CD8-positive, alpha-beta T cell (primary cell): ENCODE measurements at places on chromosomes 4 and X.

GRCh38 chr4:122003335-122003734 lies 51.5 kb upstream of the TRPC3 start:
- DNase-seq = peak; percentile 80

- no peak for DNase-seq
These were observed 1.7 kb downstream of the FRAS1 start for GRCh38 chr4:78058591-78059523.

- DNase-seq = no peak
These were observed 383.7 kb upstream of the FAM241A start for GRCh38 chr4:111761531-111761930.

GRCh38 chr4:1872870-1873269 lies 1.7 kb downstream of the NSD2 start:
- DNase-seq = no peak

DNA sequence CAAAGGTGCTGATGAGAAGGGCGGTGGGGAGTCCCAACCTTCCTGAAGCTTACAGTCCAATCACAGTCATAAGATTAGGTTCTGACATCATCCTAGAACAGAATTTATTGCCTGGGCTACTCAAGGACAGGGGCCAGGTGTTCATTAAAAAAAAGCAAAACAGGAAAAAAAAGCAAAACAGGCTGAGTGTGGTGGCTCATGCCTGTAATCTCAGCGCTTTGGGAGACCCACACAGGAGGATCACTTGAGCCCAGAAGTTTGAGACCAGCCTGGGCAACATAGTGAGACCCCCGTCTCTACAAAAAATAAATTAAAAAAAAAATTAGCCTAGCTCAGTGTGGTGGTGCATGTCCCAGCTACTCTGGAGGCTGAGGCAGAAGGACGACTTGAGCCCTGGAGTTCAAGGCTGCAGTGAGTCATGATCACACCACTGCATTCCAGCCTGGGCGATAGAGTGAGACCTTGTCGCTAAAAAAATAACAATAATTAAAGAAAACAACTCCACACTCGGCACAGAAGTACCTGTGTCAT lies 3.0 kb downstream of the RAB9A start:
- no peak for DNase-seq

DNA sequence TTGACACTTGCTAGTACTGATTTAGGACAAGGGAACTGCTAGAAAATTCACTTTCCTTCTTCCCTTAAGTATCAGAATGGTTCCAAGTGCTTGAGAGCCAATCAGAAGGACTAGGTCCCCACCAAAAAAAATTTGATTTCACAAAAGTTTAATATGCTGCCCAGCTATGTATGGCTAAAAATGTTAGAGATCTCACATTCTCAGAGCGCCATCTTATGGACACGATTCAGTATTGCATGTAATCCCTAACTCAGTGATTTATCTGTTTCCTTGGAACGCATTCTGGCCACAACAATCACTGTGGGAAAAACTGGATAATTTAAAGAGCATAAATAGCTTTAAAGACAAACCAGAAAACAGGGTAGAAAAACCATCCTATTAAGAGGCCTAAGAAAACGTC lies 255.1 kb upstream of the GPC4 start:
- no peak for DNase-seq

GRCh38 chr4:13980317-13981310 lies 353.1 kb upstream of the BOD1L1 start:
- no peak for DNase-seq

- no peak for DNase-seq
These were observed 28.1 kb downstream of the CLNK start for GRCh38 chr4:10656420-10656819.

DNA sequence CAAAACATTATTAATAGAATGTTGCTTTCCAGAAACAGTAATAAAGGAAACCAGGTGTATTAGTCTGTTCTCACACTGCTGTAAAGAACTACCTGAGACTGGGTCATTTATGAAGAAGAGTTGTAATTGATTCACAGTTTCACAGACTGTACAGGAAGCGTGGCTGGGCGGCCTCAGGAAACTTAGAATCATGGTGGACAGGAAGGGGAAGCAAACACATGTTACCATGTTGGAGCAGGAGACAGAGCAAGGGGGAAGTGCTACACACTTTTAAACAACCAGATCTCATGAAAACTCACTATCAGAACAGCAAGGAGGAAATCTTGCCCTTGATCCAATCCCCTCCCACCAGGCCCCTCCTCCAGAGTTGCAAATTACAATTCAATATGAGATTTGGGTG lies 815.8 kb downstream of the TRIML1 start:
- no peak for DNase-seq

DNA sequence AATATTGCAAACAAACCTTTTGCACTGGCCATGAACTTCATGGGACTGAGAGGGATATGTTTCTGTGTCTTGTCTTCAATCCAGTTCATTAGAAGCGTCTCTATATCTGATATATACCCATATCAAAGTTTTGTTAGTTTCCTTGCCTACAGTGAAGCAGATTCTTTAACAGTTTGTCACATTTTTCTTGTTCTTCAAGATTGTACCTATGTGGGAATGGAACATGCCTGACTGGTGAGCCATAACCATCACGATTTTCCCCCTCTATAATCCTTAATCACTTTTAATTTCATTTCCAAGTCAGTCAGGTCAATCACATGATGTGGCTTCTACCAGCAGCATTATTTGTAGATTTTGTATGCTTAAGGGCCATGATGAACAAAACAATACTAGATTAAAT lies 197.1 kb upstream of the PDE5A start:
- no peak for DNase-seq

DNA sequence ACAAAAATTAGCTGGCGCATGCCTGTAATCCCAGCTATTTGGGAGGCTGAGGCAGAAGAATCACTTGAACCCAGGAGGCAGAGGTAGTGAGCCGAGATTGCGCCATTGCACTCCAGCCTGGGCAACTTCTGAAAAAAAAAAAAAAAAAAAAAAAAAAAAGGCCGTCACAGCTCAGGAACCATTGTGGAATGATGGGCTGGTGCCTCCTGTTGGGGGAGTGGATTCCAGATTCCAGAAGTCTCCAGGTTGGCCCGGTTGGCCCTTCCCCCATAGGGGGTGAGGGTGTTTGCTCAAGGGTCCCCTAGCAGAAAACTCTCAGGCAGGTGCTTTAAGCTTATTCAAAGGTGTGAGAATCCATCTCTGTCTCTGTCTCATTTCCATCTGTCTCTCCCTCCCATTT lies 11.5 kb downstream of the SH3TC1 start:
- no peak for DNase-seq

- no peak for DNase-seq
These were observed 241.0 kb downstream of the AFF2 start for GRCh38 chrX:148741441-148741840.

GRCh38 chrX:88940904-88941303 lies 193.9 kb downstream of the CPXCR1 start:
- DNase-seq = no peak

GRCh38 chr4:14321723-14322122 lies 680.6 kb upstream of the CPEB2 start:
- no peak for DNase-seq

GRCh38 chr4:153528705-153529485 lies 62.7 kb downstream of the TMEM131L start:
- DNase-seq = no peak

- DNase-seq = no peak
These were observed 812 bp downstream of the FAT1 start for GRCh38 chr4:186722796-186723291.

DNA sequence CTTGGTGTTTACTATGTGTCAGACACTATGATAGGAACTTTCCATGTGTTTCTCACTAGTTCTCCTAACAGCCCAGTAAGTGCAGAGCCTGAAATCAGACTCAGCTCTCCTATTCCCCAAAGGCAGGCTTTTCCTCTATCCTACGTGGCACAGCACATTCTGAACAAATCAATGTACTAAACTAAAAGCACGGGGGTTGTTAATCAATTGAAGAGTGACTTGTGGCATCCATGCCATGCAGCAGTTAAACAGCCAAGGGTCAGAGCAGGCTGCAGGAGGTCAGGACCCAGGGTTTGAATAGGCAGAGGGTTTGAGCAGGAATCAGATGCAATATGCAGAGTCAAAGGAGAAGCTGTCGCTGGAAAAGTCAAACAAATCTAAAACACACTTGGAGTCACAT lies 289.7 kb upstream of the LDB2 start:
- no peak for DNase-seq

DNA sequence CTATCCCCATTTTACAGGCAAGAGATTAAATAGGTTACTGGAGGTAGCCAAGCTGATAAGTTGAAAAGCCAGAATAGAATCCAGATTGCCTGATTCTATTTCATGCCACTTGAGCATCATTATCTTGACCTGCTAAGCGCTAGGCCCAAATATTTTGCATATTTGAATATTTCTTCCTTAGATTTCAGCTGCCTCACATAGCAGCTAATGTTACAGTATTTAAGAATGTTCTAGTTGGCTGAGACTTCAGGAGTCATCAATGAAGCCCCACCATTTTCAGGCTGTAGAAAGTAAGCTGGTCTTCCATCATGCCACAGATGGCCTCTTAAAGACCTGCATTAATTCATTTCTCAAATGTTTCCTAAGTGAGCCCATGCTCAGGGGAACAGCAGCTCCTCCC lies 121.4 kb downstream of the SHROOM3 start:
- DNase-seq = no peak

- DNase-seq = no peak
These were observed 13.1 kb upstream of the SLC9B1 start for GRCh38 chr4:103032574-103032973.

GRCh38 chr4:167722487-167722808 lies 369.9 kb upstream of the ANXA10 start:
- no peak for DNase-seq

- no peak for DNase-seq
These were observed 47.5 kb upstream of the SPANXN4 start for GRCh38 chrX:142978130-142978684.

- no peak for DNase-seq
These were observed 443.7 kb upstream of the FGF16 start for GRCh38 chrX:77003530-77003929.

DNA sequence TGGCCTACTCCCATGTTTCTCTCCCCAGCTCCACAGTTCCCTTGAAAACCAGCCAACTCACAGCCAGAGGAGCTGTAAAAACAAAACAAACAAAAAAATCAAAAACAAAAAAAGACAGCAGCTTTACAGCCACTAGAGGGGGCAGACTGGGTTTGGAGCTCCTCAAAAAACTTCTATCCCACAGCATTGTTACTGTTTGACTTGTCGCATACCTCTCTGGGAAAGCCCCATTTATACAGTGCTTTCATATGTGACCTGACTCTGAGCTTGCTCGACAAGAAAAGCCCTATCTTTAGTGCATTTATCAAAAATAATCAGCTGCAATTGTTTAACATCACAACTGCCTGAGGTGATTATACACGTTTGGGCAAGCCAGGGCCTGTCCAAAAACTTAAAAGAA lies 21.6 kb downstream of the TSPAN6 start:
- DNase-seq = peak; percentile 22

DNA sequence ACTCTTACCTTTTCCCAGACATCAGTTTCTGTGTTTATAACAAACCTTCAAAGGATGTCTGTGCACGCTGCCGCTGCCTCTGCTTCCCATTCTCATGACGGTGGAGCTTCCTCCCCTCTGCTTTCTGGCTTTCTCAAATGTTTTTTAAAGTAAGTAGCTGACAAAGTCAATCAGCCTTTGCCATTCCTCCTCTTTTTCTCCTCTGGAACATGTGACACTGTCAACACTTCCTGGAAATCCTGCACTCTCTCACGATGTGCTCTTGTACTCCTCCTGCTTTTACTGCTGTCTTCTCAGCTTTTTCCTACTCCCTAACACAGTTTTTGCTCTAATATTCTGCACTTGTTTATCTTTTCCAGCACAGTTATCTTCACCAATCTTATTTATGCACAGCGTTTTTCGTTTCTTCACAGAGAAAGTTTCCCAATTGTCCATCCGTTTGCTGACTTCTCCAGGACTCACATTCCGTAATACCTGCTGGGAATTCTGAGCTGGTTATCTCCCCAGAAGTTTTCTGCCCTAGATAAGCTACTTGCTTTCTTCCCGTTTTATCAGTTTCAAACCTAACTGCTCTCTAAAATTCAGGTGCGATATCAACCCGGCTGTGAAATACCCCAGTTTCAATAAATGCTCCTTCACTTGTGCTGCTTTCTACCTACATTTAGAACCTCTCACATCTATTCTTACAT lies 465.6 kb upstream of the AGA start:
- DNase-seq = no peak

GRCh38 chrX:154374313-154375155 lies at the start of gene FLNA:
Gene FLNA, minus strand, starts transcription at chrX:154374634. Its CDS starts 3,389 bp downstream, at chrX:154371245.
- no peak for DNase-seq

- DNase-seq = no peak
These were observed 36.6 kb downstream of the SEL1L3 start for GRCh38 chr4:25826074-25826752.

- no peak for DNase-seq
These were observed 351.2 kb downstream of the ARHGAP24 start for GRCh38 chr4:85826060-85826678.

DNA sequence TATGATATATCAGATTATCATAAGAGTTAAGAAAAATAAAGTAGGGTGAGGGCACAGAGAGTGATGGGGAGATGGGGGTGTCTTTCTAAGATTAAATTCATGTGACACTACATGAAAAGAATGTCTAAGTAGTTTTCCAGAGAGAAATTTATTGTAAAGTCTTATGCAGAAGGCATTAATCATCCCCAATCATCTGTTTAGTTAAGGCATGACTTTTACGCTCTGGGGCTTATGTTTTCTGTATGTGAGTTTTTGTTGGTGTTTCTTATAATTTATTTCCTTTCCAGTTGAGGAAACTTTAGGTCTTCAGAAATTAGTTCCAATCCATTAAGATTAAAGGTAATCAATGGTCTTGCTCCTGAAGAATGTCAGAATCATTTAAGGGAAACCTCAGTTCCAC lies 383.0 kb upstream of the GALNT7 start:
- no peak for DNase-seq

DNA sequence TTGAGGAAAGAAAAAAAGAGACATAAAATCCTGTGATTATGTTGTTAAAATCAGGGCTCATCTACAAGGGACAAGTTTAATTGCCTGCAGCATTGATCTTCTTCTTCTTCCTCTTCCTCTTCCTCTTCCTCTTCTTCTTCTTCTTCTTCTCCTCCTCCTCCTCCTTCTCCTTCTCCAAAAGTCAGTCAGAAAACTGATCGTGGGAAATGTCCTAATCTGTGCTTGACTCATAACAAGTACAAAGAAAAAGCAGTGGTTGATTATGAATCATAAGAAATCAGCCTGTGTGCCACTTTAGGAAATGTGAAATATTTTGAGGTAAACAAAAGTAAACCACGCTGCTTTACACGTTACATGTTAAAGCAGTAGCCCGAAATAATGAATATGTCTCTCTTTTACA lies 2.7 kb upstream of the ATP10D start:
- DNase-seq = peak; percentile 17
